ENCODE measurements at places on chromosomes 5 and 9.
A peak's percentile ranks its signal among the peaks of the same experiment; 100 is the strongest.

DNA sequence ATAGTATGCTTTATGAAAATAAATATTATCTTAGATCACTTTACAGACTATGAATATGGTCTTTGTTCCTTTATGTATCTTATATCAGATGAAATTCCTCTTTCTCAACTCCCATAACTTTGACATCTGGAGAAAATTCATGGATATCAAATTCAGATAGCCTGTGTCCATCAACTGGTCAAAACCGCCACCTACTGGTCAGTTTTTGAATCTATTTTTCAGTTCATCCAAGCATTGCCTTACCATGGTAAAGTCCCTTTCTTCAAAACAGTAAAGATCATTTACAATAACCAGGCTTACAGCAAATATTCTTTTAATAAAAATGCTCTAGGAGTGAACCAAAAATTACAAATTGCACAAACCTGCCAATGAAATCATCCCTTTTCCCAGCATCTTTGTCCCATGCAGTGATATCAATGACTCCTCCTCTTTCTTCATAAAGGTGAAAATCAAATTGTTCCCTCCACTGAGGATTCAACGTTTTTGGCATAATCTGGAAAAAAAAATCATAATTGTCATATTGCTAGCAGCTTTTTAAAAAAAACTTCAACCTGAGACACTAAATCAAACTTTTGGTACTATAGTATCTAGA, 290.5 kb downstream of the SLF1 start:
- DNase-seq: peak; percentile 22

- DNase-seq: no peak
Observed at GRCh38 chr9:128370367-128370751, 815 bp upstream of the URM1 start.

GRCh38 chr5:5158472-5158895, 18.4 kb downstream of the ADAMTS16 start:
- DNase-seq: no peak

DNA sequence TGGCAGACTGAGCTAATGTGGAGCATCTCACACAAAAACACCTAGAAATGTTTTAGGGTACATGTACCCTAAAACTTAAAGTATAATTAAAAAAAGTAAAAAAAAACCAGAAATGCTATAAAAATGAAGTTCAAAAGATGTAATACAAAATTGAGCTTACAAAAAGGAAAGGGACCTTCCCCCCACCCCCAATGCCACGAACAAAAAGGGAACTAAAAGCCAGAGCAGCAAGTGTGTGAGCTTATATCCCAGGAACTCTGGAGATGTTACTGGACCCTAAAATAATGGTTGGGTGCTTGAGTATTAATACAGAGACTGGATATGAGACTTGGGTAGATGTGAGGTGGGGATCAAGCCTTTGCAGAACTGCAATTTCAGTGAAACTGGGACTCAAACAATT, 11.0 kb downstream of the SPATA9 start:
- DNase-seq: no peak
